ENCODE measurements at places on chromosomes 5 and 9.

DNA sequence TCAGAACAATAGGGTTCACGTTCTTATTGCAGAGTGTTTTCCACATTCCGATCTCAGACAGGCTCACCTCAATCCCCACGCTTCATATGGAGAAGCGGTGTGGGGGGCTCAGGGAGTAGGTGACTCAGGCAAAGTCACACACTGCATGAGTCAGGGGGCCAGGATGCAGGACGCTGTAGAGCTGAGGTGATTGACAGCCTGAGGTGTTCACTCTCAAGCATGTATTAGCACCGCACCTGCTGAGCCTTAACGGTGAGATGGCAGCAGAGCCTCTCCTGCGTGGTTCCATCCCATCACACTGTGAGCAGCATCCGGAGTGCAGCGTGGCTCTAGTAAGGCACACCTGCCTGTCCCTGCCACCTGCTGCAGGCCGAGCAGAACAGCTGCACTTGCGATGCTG, 194.0 kb downstream of the IRX2 start:
- no peak for DNase-seq

DNA sequence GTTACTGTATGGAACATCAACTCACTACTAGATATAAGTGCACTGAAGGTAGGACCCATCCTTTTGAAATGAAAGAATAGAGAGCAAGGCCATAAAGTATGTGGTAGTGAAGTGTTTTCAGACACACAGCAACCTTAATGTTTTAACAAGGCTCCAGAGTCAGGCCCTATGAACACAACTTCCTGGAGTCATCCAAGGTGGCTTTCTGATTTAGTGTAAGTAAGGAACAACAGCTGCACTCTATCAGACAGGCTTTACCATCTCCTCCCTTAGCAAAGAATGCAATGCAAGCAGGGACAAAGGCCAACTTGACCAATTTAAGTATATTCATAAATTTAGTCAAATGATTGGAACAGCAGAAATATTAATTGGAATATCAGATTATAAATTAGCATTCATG, 90.1 kb downstream of the MPDZ start:
- no peak for DNase-seq

GRCh38 chr9:16611983-16612382, 258.5 kb downstream of the BNC2 start:
- DNase-seq, result no peak

DNA sequence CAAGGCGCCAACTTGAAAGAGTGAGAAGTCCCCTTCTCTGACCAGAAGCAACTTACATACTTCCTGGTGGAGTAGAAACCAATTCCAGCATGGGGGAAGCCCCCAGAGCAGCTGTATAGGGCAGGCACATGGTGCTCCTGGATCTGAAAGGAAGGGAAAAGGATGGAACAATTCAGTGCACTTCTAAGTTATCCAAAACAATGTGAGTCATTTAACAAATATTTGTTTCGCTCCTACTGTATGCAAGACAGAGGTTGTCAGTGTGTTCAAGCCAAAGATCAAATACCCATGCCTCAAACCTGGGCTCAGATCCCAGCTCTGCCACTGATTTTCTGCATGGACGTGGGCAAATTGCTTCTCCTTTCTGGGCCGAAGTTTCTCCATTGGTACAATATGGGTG, 67.1 kb downstream of the LHX2 start:
- DNase-seq, result no peak

GRCh38 chr9:22643541-22643940, 196.9 kb downstream of the DMRTA1 start:
- no peak for DNase-seq

- no peak for DNase-seq
Measured at GRCh38 chr5:180140079-180140554, 68.6 kb upstream of the RNF130 start.
